ENCODE measurements at places on chromosomes 12 and 14.

DNA sequence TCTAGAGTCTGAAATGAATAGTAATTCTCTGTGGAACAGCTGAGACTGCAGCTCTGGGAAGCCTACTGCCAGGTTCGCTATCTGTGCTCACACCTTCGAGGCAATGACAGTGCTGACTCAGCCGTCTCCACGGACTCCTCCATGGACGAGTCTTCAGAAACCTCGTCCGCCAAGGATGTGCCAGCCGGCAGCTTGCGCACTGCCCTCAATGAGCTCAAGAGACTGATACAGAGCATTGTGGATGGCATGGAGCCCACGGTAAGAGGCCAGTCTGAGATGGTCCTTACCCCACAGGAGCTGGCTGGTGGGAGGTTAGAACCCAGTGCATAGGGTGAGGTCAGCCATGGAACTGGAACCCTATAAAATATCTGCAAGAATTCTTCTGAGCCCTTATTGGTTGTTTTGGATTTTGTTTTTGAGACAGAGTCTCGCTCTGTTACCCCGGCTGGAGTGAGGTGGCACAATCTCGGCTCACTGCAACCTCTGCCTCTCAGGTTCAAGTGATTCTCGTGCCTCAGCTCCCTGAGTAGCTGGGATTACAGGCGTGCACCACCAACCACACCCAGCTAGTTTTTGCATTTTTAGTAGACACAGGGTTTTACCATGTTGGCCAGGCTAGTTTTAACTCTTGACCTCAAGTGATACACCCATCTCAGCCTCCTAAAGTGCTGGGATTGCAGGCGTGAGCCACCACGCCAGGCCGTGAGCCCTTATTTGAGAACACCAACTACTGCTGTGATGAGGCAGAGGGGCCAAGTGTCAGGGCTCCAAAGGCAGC lies 43.9 kb downstream of the RAB35 start:
- H3K27ac ChIP-seq = no peak overlapping the region
- no peak overlapping the region for H3K4me3 ChIP-seq
- H3K27me3 ChIP-seq = no peaks in the 10 kb centered on the region
- no peaks in the 10 kb centered on the region for H3K36me3 ChIP-seq

DNA sequence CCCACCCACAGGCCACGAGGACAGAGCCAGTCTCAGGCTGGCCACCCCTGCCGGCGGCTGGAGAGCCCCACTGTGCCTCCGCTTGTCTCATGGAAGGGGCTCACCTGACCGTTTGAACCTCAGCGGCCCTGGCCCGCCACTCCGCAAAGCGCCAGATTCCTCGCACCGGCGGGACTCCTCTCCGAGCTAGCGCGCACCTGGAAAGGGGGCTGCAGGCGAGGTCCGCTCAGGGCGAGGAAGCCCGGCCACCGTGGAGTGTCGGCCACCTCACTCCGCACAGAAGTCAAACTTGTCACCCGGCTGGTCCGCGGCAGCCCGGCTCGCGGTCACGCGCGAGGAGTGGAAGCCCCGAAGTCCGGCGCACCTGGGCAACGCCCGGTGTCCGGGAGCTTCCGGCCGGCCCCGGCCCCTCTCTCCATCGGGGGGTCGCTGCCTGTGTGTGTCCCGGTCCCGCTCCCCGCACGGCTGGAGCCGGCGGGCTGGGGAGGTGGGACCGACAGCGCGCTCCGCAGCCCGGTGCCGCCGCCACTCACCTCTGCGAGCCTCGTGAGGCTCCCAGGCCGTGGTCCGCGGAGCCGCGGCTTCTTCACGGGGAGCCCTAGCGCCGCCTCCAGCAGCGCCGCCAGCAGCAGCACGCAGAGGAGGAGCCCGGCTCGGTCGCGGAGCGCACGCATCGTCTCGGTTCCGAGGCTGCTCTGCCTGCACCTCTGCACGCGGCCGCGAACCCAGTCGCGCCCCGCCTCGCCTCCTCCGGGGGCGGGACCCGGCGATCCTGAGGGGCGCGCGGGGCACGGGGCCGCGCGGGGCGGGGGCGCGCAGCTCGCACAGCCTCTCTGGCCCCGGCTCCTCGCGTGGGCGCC lies at the start of gene ISM2:
Gene ISM2, minus strand, starts transcription at position 697 of the 860 bp plus-strand sequence. Its CDS starts 23 bp downstream, at position 674.
- no peaks in the 10 kb centered on the region for H3K36me3 ChIP-seq
- peaks cover 16% of the 10 kb centered on the region for H3K4me1 ChIP-seq
- peaks cover 26% of the 10 kb centered on the region for H3K27me3 ChIP-seq
- no peak within 1 kb of the TSS for H3K27ac ChIP-seq

DNA sequence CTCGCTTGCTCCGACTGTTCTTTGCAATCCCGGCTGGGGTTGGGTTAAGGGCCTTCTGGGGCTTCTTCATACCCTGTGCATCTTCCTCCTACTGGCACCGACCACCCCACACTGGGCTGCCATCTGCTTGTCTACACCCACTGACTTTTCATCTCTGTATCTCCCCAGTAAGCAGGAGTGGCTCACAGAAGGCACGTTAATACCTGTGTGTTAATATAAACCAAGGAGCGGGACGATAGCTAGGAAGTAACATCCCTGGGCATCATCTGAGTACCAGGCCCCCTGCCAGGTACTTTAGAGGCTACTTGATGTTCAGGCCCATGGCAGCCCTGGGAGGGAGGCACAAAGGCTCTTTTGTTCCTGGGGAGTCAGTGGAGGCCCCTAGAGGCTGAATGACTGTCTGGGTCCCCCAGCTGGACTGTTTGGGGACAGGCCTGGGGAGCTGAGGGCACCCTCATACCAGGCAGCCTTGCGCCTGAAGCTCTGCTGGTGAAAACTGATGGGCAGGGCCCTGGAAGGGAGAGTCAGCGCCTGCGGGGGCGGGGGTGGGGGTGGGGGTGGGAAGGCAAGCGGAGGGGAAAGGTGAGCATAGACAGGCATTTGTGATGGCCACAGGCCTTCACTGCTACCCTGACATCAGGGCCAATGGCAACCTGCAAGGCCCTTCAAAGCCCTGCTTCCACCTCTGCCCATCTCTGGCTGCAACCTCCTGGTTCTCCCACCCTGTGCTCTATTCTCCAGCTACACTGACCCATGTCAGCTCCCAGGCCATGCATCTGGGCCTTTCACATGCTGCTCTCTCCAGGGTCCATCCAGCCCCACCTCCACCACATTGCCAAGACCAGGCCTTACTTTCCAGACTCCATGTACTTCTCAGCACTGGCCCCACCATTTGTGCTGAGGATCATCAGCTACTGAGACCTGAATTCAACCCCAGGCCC lies 34.2 kb upstream of the DEGS2 start:
- H3K36me3 ChIP-seq = no peaks in the 10 kb centered on the region
- peak overlapping the region; percentile 92 for H3K27ac ChIP-seq
- no peaks in the 10 kb centered on the region for H3K27me3 ChIP-seq
- no peak for DNase-seq
- peak overlapping the region; percentile 55 for H3K4me3 ChIP-seq
- H3K4me1 ChIP-seq = peaks cover 21% of the 10 kb centered on the region

GRCh38 chr14:89921346-89921745 lies 33.2 kb downstream of the EFCAB11 start:
- H3K27ac ChIP-seq = no peak overlapping the region
- H3K27me3 ChIP-seq = no peaks in the 10 kb centered on the region
- H3K4me1 ChIP-seq = no peaks in the 10 kb centered on the region
- peaks cover 3% of the 10 kb centered on the region for H3K36me3 ChIP-seq
- H3K4me3 ChIP-seq = no peak overlapping the region

GRCh38 chr12:47491516-47492305 lies 214.1 kb downstream of the RPAP3 start:
- no peak overlapping the region for H3K27ac ChIP-seq
- H3K4me1 ChIP-seq = no peaks in the 10 kb centered on the region
- DNase-seq = no peak
- no peak overlapping the region for H3K4me3 ChIP-seq

GRCh38 chr14:93742761-93743160 lies 45.5 kb downstream of the PRIMA1 start:
- peaks cover 3% of the 10 kb centered on the region for H3K27me3 ChIP-seq
- H3K4me1 ChIP-seq = no peaks in the 10 kb centered on the region
- H3K4me3 ChIP-seq = no peak overlapping the region
- no peaks in the 10 kb centered on the region for H3K36me3 ChIP-seq
- DNase-seq = no peak

DNA sequence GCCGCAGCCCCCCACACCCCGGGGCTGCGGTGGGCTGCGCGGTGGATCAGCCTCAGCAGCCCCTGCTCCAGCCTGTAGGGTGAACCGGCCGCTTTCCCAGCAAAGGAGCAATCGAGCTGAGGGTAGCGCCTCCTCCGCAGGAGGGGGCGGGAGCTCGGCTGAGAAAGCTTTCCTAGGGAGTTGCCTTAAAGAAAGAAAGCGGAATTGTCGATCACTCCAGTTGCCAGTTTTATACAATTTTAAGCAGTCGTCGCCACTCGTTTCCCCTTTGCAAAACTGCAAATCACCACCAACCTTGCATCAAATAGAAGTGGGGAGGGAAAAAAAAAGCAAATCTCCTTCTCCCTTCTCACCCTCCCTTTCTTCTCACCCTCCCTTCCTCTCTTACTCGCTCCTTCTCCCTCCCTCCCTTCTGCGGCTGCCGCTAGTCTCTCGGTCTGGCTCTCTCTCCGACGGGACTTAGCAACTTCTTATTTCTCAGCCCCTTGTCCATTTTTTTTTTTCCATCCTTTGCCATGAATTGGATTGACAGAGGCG lies at the start of gene PDE3A:
Gene PDE3A, plus strand, starts transcription at position 424 of the 537 bp plus-strand sequence. CDS start 748 bp downstream, outside the sequence.
- no peaks in the 10 kb centered on the region for H3K36me3 ChIP-seq
- H3K27me3 ChIP-seq = peaks cover 22% of the 10 kb centered on the region
- DNase-seq = peak; percentile 71

- H3K4me1 ChIP-seq = peaks cover 14% of the 10 kb centered on the region
- H3K27me3 ChIP-seq = no peaks in the 10 kb centered on the region
- no peak overlapping the region for H3K27ac ChIP-seq
- peak; percentile 89 for DNase-seq
- no peak overlapping the region for H3K4me3 ChIP-seq
Observed at GRCh38 chr12:104702565-104703139, 245.9 kb downstream of the CHST11 start.

DNA sequence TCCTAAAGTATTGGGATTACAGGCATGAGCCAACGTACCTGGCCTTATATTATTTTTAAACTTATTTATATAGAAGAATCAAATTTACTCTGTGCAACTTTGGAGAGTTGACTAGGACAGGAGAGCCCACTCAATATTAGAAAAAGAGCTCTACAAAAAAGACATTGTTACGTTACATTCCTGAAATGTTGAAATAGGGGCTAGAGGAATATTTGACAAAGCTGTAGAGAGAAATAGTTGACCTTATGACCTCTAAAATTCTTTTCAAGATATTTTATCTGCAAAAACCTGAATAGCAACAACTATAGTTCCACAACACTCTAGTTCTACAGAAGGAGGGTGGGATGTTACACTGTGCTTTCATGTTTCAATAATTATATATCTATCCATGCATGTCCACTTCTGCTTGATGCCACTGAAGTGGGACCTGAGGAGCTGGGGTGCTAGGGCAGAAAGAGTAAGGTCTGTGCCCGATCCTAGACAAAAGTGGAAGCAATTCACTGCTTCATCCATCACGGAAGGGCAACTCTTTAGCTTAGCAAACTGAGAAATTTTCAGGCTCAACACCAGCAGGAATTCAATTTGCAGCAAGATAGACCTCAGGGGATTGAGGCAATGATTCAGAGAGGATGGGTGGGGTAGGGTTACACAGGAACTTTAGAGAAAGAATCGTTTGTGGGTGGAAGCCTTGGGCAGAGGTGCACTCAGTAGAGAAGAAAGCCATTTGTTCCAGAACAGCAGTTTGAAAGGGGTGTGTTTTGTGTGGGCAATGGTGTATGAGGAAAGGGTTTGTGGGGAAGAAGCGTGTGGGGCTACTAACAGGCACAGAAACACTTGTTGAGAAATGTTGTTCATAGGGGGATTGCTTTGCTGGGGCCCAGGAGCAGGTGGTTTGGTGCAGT lies 16.0 kb upstream of the RNASE10 start:
- peaks cover 21% of the 10 kb centered on the region for H3K4me1 ChIP-seq
- peak overlapping the region; percentile 64 for H3K27ac ChIP-seq
- H3K36me3 ChIP-seq = no peaks in the 10 kb centered on the region
- H3K4me3 ChIP-seq = no peak overlapping the region

DNA sequence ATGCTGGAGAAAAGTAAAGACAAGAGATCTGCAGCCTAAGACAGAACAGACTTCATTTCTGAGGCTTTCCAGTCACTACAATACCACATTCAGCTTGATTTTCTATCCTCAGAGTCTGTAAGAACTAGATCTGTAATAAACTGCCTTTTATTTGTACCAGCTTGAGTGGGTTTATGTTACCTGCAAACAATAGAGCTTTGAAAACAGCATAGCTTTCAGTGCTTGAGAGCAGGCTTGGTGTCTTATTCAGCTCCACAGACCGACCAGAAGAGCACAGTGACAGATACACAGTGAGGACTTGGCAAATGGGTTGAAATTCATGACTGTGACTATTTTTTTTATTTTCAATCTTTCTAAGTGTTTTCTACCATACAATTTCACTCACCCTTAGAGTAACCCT lies 207.8 kb upstream of the OTX2 start:
- H3K27ac ChIP-seq = no peak overlapping the region
- H3K4me3 ChIP-seq = no peak overlapping the region
- H3K27me3 ChIP-seq = no peaks in the 10 kb centered on the region
- no peaks in the 10 kb centered on the region for H3K4me1 ChIP-seq
- DNase-seq = no peak

GRCh38 chr14:55446833-55447232 lies 6.4 kb upstream of the TBPL2 start:
- H3K36me3 ChIP-seq = no peaks in the 10 kb centered on the region
- no peaks in the 10 kb centered on the region for H3K27me3 ChIP-seq
- H3K27ac ChIP-seq = no peak overlapping the region
- H3K4me1 ChIP-seq = peaks cover 47% of the 10 kb centered on the region
- no peak overlapping the region for H3K4me3 ChIP-seq
- DNase-seq = no peak

DNA sequence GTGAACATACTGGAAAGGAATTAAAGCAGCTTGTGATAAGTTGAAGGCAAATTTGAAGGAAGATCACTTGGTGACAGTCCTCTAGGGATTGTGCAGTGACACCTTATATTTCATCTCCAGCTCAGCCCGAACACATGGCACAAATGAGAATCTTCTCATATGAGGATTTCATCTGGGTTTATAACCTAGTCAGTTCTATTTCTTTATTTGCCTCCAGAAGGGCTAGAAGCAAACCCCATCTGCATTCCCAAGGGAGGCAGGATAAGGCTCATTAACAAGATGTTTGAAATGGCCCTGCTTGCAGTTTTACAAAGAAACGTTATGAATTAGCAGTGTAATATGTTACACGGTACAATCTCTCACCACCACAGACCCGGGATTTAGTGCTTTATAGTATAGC lies 90.7 kb upstream of the KRR1 start:
- no peak overlapping the region for H3K27ac ChIP-seq
- H3K4me3 ChIP-seq = no peak overlapping the region
- DNase-seq = no peak
- H3K4me1 ChIP-seq = peaks cover 8% of the 10 kb centered on the region
- H3K36me3 ChIP-seq = no peaks in the 10 kb centered on the region

- H3K27me3 ChIP-seq = peaks cover 46% of the 10 kb centered on the region
- no peak overlapping the region for H3K27ac ChIP-seq
- no peak for DNase-seq
- no peak overlapping the region for H3K4me3 ChIP-seq
Observed at GRCh38 chr14:28751467-28752058, 15.0 kb upstream of the FOXG1 start.

DNA sequence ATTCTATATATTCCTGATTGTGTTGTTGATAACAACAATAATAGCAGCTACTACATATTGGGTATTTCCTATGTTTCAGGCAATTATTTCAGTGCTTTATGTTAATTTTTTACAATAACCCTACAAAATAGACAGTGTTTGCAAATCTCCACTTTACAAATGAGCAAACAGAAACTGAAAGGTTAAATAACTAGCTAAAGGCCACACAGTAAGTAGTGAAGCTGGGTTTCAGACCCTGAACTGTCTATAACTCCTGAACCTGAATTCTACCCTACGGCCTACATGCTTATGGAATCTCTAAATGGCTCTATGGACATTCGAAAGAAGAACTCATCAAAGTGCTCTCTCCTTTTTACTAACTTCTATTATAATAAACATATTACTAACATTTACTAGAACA lies 19.7 kb upstream of the NUDT4 start:
- no peaks in the 10 kb centered on the region for H3K36me3 ChIP-seq
- H3K27ac ChIP-seq = no peak overlapping the region
- no peak for DNase-seq
- no peaks in the 10 kb centered on the region for H3K27me3 ChIP-seq

All from suprapubic skin (tissue), 4 donors.